ENCODE measurements at places on chromosomes 3 and 15.

- no peak for DNase-seq
Measured at GRCh38 chr15:77163781-77164384, 93.0 kb upstream of the TSPAN3 start.

- no peak for DNase-seq
Measured at GRCh38 chr15:67957435-67958132, 96.5 kb upstream of the PIAS1 start.

DNA sequence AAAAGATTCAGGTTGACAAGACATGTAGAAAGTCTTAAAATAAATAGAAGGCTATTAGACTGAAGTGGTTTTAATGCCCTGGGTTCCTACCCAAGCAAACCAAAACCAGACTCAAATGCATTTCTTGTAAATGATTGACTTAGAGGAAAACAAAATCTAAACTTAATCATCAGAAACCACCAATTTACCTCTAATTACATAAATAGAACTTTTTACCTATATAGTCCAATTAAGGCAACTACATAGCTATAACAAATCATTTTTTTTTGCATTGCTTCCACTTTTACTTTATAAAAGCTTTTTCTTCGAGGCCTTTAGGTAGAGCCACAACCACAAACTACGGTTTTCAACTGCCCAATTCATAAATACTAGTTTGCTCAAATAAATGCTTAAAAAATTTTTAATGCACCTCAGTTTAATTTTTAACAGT is 231.3 kb upstream of the ARHGEF26 start:
- no peak for DNase-seq

GRCh38 chr15:22877117-22877516 is 38.7 kb downstream of the NIPA2 start:
- DNase-seq = no peak

DNA sequence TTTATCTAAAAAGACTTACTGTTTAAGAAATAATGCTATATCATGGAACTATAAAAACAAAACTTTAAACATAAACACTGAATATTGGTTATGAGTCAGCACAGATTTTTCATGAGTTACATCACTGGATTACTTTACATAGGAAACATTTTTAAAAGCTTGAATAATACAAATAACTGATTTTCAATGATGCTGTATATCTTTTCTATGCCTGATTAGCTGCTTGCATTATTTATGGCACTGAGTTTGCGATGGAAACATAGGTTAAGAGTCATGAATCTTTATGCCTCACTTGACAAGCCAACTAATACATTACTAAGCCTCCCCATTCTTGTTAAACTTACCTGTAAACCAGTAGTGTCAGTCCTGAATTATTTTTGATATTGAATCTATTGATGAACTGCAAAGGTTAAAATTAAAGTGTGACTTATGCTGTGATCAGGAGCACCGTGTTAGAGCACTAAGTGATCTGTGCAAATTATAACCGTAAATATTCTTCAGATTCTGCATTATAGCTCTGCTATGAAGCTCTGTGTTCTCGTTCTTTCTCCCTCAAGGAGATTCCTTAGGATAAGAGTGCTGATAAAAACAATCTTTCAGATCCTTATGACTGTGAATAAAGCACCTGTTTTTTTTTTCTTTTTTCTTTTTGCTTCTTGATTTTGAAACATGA is 437.3 kb upstream of the BCHE start:
- no peak for DNase-seq

DNA sequence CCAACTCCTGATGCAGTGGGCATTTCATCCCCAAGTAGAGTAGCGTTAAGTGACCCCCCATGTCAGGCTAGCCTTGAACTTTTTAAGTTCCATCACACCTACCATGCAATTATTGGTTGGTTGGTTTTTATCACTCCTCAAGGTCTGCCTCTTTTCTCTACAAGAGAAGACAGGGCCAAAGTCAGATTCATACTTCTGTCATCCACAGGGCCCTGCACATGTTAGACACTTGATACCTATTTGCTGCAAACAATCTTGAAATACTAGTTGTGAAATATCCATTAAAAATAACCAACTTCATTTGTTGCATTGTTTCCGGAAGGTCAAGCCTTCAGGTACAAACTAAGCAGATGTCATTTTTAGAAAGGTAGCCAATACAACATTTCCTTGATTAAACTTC is 1.2 kb downstream of the CMSS1 start:
- DNase-seq = no peak

DNA sequence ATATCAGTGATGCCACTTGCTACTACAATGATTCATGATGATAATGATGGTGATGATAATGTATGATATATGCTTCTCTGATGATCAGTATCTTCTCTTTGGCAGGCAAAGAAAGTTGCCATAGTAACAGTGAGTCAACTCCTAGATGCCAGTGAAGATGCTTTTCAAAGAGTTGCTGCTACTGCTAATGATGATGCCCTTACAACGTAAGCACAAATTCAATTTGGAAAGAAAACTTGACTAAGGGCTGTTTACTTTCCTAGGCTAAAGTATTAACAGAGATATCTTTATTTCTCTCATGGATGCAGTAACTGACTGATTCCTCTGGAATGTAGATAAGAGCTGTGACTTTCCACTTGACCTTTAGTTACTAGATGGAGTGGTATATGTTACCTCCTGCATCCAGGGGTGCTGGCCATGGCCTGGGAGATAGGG is 27.8 kb downstream of the ADGRG7 start:
- no peak for DNase-seq

GRCh38 chr3:40229386-40229785 is 80.1 kb upstream of the EIF1B start:
- no peak for DNase-seq

DNA sequence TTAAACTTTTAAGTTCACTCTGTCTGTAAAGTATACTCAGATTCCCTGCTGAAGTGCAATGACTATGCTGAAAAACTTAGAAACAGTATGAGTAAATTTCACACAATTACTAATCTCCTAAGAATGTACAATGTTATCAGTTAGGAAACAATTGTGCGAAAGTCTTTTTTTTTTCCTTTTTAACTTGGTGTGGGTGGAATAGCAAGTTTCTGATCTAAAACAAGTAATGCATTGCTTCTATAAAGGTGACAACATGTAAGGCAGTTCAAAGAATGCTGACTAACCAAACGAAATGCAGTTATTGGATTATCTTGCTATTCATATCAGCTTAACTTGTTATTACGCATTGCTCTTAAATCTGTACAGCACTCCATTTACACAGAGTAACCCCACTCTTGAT is 19.3 kb upstream of the SLC12A8 start:
- peak; percentile 48 for DNase-seq

GRCh38 chr15:50365971-50366370 is 11.0 kb upstream of the GABPB1 start:
- no peak for DNase-seq

- no peak for DNase-seq
Measured at GRCh38 chr3:61948699-61949305, 387.4 kb downstream of the PTPRG start.

GRCh38 chr3:180705619-180706018 is 26.3 kb upstream of the CCDC39 start:
- no peak for DNase-seq

DNA sequence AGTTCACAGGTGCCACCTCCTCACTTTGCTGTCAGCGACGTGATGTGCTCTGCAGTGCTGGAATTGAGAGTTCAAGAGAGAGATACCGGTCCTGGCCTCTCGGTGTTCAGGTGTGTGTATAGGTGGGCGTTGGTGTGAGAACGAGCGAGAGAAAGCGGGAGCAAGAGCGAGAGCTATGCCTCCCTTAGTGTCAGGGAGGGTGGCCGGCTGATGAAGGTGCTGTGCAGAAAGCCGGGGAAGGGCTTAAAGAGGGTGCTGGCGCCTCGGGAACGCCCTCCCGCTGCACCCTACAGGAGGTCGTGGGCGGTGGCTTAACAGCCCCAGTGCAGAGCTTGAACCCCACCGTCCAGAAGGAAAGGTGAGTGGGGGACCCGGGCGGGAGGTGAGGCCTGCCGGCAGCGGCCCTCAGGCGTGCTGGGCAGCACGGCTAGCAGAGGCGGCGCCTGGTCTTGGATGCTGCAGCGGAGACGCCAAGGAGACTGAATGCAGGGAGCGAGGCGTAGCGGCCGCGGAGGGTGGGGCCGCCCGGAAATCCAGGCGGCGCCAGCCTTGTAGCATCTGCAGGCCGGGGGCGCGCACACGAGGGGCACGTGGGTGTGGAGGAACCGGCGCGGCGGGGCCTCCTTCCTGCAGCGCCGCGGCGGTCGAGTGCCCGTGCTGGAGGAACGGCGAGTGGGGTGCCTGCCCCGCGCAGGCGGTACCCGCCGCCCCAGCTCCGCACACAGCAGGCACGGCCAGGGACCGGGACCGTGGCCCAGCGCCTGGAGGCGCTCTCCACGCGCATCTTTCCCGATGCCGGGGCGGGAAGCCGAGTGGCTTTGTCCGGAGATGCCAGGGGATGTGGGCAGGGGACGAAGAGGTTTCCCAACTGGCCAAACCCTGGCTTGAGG is 246.8 kb upstream of the TOPAZ1 start:
- DNase-seq = peak; percentile 71

DNA sequence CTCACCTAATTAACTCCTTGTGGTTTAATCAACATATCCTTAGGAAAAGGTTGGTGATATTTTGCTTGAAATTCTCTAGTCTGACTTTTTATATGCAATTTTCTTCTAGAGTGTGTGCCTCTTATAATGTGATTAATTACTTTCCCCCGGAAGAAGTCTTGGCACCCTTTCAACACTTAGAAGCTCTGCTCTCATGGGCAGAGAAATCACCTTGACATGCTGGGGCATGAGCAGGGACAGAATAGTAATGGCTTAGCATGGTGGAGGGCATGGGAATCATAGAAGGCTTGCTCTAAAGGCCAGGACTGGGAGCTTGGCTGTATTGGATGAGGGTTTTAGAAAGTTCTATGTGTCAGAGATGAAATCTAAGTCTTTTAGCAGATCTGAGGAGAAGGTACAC is 293.5 kb downstream of the AGBL1 start:
- DNase-seq = no peak

- DNase-seq = no peak
Measured at GRCh38 chr3:149959443-149959842, 11.3 kb downstream of the PFN2 start.

DNA sequence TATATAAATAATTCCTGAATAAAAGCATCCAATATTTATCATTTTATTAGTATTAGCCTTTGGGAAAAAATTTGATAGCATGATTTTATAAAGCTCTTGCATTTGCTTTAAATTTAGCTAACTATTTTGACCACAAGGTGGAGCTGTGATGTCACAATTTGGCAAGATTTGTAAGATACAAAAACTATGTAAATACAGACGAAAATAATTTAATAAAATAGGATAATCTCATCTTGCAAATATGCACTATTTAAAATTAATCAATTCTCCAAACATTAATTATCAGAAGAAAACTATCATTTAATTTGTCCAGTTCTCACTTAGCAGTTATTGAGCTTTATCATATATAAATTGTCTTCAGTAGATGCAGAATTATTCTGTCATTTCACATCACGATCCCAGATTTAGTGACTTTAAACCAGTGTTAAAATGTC is 95.4 kb downstream of the PLOD2 start:
- DNase-seq = peak; percentile 8

- no peak for DNase-seq
Measured at GRCh38 chr3:177111541-177111949, 85.7 kb downstream of the TBL1XR1 start.

GRCh38 chr3:159356606-159357005 is 554.8 kb downstream of the MFSD1 start:
- DNase-seq = no peak

DNA sequence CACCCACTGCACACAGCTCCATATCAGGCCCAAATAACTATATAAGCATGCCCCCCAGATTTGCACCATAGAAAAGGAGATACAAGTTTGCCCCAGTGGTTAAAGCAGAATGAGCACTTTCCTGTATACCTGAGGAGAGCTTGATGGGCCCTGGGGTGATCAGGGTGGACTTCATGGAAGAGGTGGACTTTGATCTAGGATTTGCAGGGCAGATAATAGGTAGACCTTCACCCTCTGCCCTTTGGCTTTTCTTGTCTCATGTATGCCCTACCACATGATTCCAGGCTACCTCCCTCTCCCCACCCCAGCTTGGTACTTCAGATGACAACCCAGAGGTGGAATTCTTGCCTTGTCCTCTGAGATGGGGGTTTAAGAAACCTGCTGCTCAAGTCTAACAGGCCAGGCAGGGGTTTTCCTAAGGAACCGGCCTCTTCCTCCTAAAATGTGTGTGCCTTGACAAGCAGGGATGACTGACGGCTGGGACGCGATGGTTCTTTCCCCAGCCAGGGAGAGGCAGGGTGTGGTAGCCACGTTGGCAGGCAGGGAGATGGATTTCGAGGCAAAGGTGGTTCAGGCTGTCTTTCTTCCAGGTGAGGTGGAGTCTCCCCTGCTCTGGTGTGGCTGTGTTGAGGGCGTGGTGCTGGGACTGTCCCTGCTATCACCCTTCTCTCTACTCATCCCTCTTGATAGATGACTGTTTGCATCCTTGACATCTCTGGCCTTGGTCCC is 6.6 kb upstream of the RHCG start:
- no peak for DNase-seq

GRCh38 chr3:170523248-170523647 is 62.6 kb downstream of the SLC7A14 start:
- peak; percentile 27 for DNase-seq

DNA sequence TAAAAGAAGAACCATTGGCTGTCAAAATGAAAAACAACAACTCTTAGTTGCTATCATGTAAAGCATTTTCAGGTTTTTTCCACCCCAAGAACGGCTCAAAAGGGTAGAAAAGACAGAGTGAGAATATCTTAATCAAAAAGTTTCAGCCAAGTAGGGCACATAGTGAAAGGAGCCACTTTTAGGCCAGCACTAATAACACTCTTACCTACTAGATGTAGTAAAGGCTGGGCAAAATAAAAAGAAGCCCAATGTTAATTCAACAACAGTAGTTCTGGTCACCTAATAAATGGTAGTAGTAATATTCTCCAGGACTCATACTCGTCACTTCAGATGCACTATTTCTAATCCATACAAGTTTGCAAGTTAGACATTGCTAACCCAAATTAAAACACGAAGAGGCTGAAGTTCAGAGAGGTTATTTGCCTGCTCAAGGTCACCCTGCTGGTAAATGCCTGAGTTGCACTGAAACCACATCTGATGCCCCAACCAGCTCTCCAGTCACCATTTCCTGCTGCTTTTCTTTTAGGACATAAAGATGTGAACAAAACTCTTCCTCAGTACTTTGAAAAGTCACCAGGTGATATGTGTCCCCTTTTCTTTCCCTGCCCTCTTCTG is 7.5 kb downstream of the GOLIM4 start:
- no peak for DNase-seq

DNA sequence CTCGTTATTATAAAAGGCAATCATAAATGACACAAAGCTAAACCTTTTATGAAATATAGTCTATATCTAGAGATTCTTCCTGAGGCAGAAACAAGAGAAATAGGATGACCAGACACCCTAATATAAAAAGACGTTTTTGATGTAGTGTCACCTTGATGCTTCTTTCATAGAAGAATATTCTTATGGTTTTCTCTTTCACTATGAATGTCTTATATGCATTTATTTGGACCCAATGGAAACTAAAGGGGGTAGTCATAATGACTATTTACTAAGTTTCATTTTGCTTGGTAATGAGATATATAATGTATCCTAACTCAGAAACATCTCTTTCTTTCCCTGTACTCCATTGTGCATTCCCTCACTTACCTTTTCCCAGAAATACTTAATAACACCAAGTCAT is 393.9 kb downstream of the RAP2B start:
- no peak for DNase-seq

GRCh38 chr15:77479015-77479414 is 58.3 kb downstream of the HMG20A start:
- DNase-seq = no peak

GRCh38 chr3:138406606-138407005 is 27.8 kb upstream of the ESYT3 start:
- DNase-seq = no peak

Data from GM03348 (cell line).